C1 segment of cervical spinal cord (tissue), 14 donors: ENCODE measurements at places on chromosomes 7 and 10.

DNA sequence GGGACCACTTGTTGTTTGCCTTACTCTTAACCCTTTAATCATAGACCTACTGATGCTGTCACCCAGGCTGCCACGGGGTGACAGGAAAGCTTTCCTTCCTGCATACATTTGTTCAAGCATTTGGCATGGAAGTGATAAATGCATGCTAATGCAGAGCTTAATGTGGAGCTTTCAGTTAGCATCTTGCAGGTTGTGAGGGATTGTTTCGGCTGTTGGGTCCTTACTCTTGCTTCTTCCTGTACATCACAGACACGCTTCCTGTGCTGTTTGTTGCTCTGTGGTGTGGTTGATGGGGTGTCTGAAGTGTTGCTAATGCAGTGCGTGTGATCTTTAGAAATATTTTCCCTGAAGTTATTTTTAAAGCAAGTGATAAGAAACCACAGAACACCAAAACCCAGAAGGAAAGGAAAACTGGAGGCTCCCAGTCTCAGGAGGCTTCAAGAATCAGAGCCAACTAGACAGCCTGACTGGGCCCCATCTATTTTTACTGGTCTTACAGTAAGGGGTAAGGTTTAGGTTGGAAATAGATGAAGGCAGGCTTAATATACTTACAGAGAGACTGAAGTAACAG is 143.1 kb downstream of the CHN2 start:
- DNase-seq: no peak

- DNase-seq: no peak
These were observed 320.7 kb upstream of the MAGI2 start for GRCh38 chr7:79774150-79774549.

DNA sequence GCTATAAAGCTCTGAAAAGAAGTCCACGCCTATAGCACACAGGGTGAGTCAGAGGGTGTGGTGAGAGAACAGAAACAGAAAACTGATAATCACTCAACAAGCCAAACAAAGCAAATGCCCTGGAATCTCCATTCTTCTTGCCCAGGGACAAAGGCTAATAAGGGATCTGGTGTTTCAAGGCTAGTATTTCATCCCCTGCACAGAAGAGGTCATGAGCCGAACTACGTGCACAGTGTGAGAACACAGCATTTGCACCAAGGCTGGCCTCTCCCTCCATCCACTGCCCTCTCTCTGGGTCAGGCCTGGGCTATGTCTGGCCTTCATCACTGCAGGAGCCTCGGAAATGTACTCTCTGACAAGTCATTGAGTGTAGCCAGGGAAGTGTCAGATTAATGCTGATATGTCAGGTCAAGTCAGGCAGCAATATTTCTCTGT is 42.7 kb downstream of the PRR15 start:
- no peak for DNase-seq

DNA sequence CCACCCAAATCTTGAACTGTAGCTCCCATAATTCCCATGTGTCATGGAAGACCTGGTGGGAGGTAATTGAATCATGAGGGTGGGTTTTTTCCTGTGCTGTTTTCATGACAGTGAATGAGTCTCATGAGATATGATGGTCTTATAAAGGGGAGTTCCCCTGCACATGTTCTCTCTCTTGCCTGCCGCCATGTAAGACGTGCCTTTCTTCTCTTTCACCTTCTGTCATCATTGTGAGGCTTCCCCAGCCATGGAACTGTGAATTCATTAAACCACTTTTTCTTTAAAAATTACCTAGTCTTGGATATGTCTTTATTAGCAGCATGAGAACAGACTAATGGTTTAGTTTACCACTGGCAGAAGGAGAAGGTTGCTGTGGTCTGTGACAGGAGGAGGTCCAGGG is 111.5 kb upstream of the RAB18 start:
- no peak for DNase-seq

GRCh38 chr10:13949844-13950542 is 363.2 kb downstream of the PRPF18 start:
- no peak for DNase-seq

- DNase-seq: no peak
These were observed 19.1 kb downstream of the SH3PXD2A start for GRCh38 chr10:103836273-103836672.
